Fibroblast of mammary gland (primary cell): ENCODE measurements at places on chromosomes 1 and 21.

GRCh38 chr1:76256289-76257223, 182.0 kb downstream of the ST6GALNAC3 start:
- no peak for DNase-seq

DNA sequence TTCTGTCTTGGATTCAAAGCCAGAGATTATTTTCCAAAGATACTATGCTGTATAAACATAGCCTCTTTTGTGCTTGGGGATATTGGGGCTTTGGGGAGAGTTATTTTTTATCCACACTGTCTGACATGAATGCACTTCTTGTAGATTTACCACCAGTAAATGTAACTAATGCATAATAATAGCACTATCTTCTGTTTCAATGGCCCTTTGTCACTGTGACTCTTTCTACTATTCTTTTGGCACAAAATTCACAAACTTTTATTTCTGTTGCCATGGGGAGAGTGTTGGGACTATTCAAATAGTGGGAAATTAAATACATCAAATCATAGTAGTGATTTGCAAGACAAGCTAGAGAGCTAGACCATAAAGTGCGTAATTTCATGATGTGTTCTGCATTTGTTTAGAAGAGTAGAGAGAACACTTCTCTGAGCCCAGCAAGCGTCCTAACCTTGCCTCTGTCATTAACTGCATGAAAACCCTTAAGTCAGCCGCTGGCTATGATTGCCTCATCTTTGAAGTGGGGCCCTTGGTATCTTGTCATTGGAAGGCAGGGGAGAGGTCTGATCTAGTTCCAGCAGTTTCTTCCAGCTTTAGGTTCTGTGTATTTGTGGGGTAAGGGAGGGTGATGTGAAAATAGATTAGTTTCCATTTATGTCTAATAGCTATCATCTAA, 154.4 kb downstream of the HHAT start:
- no peak for DNase-seq

GRCh38 chr1:40690771-40691537, 550 bp upstream of the NFYC start:
- DNase-seq: no peak

GRCh38 chr21:45139473-45139872, 65.1 kb downstream of the ADARB1 start:
- DNase-seq: no peak

- peak; percentile 54 for DNase-seq
Observed at GRCh38 chr1:45493116-45493697, 2.2 kb upstream of the TESK2 start.

DNA sequence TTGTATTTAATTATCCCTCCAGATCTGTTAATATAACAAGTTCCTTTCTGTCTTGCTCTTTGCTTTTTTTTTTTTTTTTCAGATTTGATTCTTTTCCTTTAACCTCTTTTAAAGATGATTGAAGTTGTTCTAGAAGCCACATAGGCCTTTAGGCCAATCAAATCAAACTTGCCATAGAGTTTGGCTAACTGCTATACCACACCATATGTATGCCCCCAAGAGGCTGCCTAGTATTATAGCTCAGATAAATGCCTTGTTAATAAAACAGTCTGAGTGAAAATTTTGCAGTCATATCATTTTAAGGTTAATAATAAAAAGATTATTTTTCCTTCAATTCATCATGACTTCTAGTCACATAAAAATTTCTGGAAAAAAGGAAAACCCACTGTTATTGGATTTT, 696.0 kb upstream of the CHRM3 start:
- DNase-seq: peak; percentile 36

GRCh38 chr1:167775178-167775577, 53.4 kb downstream of the MPZL1 start:
- DNase-seq: peak; percentile 42

DNA sequence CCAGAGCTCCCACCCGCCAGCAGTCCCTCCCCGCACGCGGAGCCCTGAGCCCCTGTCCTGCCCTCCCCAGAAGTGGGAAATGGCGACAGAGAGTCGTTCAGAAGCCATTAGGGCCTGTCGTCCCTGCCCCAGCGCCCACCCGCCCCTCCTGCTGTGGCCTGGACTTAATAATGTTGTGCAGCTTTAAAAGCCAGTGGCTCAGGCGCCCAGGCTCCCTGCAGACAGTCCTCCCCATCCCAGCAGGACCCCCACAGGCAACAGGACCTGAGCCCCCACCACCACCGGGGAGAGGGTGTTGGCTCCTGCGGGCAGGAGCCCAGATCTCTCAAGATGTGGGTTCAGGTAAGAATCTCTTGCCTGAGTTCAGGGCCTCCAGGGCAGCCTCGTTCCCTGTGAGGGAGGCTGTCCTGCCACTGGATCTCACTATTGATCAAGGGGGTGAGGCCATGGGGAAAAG, 125.3 kb upstream of the RUNX3 start:
- no peak for DNase-seq

DNA sequence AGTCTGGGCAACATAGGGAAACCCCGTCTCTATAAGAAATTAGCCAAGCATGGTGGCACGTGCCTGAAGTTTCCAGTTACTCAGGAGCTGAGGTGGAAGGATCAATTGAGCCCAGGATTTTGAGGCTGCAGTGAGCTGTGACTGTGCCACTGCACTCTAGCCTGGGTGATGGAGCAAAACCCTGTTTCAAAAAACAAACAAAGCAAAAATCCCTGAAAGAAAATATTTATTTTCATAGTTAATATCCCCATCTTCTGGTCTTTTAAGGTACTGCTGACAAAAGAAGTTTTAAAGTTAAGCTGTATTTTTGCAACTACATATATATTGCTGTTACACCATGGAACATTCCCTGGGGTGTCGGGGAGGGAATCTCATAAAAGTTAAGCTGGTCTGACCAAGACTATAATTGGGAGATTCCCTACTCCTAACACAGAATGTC, 26.0 kb downstream of the VAMP4 start:
- peak; percentile 37 for DNase-seq

GRCh38 chr1:192550922-192551534, 24.5 kb upstream of the RGS1 start:
- DNase-seq: peak; percentile 94

GRCh38 chr1:79037085-79037484, 30.6 kb upstream of the ADGRL4 start:
- DNase-seq: no peak

DNA sequence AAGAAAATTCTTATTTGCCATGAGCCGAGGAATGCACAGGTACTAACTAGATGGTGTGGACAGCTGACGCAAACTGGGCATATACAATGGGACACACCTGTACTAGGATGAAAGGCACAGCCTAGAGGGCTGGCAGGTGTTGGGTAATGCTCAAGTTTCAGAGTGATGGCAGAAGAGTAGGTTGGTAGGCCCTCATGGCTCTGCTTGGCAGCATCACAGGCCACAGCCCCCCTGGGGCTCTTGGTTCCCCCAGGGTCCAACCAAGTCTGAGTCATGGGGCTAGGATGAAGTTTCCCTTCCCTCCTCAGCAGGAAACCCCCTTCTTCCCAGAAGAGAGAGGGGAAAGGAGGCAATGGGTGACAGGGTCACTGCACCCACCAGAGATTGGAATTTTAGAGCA, 35.2 kb downstream of the SPEN start:
- DNase-seq: peak; percentile 31

GRCh38 chr1:176469450-176470010, 6.6 kb downstream of the PAPPA2 start:
- DNase-seq: peak; percentile 49

DNA sequence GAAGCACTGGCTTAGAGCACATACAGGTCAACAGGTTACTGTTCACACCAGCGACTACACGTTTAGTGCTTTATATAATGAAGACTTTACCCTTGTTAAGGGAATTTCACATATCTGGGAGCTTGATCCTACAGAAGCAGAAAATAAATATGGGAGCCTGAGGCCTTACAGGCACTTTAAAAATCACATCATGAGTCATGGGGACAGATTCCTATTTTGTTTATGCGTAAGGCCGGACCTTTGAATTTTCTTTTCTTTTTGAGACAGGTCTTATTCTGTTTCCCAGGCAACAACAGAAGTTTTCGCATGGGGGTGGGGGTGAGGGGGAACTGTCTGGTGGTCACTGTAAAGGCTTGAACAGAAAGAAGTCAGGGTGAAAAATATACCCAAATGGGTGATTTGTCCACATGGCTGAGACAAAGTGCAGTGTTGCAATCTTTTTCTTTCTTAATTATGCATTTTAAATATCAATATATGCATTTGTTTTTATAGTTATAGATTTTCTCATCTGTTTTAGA, 276.7 kb downstream of the KCNH1 start:
- no peak for DNase-seq

DNA sequence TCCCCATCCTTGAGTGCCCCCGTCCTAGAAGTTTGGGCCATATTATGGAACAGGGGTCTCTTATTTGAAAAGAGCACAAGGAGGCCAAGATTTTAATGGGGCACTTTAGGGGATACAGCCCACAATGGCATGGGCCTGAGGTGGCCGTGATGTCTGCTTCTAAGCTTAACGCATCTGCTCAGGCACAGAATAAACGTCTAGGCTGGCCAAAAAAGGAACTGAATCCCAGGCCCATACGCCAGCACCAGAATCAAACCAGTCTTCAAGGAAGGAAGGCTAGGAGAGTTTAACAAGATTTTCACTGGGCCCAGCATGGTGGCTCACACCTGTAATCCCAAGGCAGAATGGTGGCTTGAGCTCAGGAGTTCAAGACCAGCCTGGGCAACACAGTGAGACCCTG, 9.2 kb upstream of the SARS1 start:
- no peak for DNase-seq

DNA sequence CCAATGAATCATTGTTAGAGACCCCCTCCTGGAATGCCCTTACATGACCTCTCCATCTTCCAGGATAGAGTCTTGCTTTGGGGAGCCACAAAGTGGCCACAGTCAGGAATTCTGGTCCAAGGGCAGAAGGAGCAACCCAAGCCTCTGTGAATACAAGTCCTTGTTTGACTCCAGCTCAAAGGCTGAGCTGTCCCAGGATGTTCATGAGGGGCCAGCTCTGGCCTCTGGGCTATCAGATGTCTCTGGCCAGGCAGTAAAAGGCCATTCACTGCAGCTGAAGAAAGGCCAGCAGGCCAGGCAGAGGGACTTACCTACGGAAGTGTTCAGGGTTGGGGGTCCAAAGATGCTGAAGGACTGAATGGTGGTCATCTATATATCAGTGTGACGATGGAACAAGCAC, 98.3 kb upstream of the IPO9 start:
- no peak for DNase-seq

DNA sequence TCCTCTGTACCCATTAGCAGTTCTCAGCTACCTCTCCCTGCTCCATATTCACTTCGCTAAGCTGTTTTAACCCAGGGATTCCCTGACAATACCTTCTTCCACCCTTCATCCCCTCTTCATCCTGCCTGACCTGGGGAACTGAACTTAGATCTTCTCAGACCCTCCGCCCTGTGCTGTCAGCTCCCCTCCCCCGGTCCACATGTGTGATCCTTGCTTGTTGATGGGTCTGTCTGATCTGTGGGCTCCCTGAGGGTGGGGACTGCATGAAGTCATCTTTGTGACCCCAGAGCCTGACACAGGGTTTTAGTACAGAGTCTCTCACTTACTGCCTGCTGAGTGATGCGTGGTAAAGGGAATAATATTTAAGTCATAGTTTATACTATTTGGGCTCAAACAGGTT, 11.8 kb downstream of the CHAF1B start:
- DNase-seq: no peak

DNA sequence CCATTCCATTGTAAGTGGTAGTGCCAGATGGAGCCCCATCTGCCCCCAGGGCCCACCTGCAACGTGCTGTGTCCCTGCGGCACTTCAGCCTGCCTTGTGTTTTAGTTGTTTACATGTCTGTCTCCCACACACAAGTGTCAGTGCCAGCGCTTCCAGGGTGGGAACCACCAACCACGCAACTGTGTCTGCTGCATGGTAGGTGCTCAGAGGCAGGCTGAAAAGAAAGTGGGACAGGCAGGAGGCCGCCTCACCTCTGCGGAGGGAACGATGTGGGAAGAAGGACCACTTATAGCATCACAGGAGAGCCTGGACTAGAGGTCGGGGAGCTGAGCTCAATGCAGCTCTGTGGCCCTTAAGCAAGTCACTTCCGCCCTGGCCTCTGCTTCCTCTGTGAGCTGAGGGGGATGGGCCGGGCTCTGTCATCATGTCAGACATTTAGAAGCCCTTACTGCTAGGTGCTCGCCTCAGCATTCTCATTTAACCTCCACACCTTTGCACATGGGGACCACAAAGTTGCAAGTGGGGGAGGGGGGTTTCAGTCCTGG, 17.9 kb downstream of the SLC9A1 start:
- no peak for DNase-seq
